Epithelial cell of prostate (primary cell): ENCODE measurements at places on chromosomes 5 and 9.

DNA sequence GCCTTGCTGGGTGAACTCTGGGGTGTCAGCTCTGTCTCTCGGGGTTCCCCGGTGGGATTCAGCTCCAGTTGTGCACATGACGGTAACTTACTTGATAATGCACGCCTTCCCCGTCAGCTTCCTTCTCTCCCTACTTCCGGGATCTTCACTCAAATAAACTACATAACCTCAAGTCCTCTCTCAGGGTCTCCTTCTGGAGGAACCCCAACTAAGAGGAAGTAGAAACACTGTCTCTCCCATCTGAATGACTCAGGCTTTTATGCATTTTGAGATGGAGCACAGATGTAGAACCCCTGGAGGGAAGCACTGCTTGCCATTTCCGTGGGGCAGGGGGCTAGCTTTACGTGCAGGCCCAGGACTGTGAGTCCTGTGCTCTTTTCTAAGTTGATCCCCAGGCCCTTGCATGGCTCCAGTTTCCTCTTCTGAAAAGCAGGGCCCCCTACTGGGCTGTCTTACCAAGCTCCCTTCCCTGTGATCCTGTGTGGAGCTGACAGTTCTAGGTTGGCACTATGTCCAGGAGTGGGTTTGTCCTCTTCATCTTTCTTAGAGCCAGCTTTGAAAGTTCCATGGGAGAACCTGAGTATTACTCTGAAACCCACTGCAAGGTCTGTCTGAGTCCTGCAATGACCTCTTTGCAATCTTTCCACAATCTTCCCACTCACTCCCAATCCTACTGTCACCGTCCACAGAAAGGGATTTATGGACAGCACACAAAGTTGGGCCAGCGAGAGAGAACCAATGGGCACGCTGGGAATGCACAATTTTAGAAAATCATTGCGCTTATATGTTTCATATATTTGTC, 17.7 kb downstream of the S1PR3 start:
- no peak for DNase-seq

DNA sequence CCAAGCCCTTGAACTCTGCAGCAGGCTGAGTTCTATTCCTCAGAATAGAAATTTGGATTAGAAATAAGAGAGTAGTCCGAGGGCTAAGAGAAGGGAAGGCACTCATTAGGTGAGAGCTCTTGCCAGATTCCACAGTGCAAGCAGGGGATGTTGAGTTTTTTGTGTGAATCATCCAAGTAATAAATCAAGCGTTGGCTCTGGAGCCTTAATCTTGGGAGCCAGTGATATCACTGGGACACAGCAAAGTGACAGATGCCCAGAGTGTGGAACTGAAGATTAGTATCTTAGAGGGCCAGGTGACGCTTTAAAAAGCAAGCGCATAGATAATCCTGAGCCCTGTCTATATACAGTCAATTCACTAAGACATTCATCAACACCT, 60.3 kb downstream of the FOXD1 start:
- DNase-seq, result no peak

GRCh38 chr5:7784683-7785380, 66.1 kb downstream of the CFAP90 start:
- DNase-seq, result no peak

DNA sequence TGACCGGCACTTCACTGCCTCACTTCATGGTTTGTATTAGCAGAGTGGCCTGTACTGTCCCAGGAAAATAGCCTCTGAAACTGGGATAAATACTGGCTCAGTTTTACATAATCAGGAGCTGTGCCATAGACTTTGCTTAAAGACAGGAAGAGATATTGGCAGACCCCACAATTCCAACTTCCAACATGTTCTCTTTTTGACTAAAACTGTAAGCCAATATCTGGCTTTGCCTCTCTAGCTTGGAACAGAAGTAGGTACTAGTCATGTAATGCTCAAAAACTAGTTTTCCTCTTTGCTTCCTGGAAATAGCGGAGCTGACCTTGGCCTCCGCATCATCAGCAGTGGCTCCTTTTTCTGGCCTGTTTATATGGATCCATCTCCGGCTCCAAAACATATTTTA, 276.9 kb downstream of the CDH9 start:
- no peak for DNase-seq

GRCh38 chr9:114344692-114345091, 15.0 kb downstream of the ORM2 start:
- DNase-seq, result no peak

DNA sequence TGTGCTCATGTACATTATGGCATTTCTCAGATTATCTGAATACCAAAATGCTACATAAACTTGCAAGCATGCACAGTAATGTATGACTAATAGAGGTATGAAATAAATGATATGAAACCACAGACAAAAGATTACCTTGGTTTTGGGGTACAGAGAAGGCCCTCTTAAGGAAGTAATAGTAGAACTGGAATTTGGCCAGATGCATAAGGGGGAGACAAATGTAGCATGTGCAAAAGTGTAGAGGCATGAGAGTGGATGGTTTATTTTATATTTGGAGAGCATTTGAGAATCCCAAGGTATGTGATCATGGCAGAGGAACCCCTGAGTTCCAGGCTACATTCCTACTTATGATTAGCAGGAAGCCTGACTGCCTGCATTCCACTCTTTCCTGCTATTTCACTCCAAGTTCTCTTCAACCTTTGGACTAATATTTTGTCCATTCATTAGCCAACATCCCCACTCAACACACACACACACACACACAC, 74.2 kb downstream of the MAMDC2 start:
- no peak for DNase-seq

DNA sequence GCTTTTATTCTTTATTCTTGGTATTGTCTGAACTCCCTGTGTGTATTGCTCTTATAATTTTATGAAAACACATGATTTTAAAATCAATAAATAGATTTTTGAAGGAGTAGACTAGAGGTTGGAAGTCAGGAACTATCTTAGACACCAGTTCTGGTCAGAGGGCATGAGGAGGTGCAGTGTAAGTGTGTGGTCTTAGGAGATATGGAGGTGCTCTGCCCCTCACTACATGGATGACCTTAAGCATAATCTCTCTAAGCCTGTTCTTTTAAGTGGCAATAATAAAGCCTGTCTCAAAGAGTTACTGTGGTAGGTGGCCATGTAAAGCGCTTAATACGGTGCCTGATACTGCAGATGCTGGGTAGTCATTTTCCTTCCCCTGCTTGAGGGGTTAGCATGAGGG, 34.0 kb downstream of the RPS23 start:
- DNase-seq, result no peak

DNA sequence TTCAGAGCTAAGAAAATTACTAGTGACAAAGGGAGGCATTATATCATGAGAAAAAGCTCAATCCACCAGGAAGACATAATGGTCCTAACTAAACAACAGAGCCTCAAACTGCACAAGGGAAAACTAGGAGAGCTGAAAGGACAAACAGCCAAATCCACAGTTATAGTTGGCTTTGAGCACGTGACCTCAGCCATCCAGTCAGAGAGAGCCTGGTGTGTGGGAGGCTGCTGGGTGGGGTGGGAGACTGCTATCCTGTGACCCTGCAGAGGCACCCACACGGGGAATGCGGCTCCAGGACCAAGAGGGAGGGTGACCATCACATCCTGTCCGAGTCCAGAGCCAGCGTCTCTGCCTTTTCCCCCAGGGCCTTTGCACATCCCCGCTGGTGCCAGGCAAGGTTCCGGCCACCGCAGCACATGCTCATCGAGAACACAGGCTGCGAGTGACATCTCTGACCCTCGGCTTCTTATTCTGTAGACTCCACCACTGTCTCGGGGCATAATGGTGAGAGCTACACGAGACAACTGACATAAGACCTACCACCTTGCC, 145.1 kb downstream of the PHF2 start:
- DNase-seq, result no peak

DNA sequence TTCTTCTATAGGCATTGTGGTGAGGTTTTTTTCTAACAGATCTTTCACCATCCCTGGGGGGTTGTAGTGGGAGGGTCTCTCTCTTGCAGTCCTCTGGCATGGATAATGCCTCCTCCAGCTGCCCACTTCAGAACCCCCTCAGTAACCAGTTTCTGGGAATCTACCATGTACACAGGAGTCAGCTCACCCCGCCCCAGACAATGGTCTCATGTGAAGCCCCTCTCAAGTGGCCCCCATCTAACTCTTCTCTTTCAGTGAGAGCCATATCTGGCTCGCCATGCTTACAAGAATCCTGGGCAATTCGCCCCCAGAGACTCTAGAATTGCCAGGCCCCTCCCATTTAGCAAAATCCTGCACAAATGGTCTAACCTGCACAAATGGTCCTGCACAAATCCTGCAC, 144.4 kb upstream of the FSTL4 start:
- DNase-seq, result no peak

DNA sequence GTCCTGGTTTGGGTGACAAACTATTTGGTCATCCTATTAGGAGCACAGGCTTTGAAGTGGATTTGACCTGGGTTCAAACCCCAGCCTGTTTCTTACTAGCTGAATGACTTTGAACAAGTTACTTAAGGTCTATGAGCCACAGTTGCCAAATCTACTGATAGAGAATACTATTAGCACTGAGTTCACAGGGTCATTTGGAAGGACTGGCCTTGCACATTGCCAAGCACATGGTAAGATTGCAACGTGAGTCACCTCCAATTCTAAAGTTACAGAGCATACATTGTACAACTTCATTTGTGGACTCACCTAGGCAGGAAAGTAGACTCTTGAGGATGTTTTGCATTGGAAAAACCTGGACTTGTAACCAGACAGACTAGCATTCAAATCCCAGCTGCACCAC, 38.9 kb downstream of the MFAP3 start:
- DNase-seq, result peak; percentile 20

DNA sequence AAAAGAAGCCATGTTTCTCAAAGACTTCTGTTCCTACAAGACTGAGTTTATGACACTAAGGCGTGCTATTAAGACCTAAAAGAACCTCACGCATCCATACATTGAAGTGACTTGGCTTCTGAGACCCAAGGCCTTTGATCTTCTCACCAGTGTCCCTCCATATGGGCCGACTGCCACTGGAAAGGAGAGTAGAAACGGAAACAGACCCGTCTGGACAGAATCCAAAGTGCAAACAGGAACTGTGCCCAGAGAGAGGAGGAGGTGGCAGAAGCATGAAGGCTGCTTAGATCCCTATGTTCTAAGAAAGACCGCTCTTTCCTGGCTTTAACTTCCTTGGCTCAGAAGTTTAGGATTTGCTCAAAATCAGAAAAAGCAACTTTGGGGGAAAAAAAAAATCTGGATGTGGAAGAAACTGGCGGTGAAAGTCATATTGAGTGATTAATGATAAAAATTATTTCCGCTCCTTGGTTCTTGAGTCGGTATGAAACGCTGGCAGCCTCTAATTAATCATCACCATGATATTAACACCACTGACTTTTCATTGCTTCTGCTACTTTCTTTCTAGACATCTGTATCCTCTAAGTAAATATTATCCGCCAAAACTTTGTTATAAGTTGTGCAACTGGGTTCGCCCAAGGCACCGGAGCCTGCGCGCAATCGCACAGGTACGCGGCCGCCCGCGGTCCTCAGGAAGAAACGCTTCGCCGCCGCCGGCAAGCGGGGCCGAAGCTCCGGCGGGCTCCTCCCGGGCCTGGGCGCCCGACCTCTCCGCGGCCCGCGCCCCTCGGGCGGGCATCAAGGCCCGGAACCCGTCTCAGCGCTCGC, 726 bp downstream of the DAP start:
- no peak for DNase-seq

- no peak for DNase-seq
Measured at GRCh38 chr9:138047469-138048040, 170.0 kb downstream of the CACNA1B start.

GRCh38 chr9:131622523-131622922, 77.2 kb downstream of the PRRT1B start:
- DNase-seq, result no peak

DNA sequence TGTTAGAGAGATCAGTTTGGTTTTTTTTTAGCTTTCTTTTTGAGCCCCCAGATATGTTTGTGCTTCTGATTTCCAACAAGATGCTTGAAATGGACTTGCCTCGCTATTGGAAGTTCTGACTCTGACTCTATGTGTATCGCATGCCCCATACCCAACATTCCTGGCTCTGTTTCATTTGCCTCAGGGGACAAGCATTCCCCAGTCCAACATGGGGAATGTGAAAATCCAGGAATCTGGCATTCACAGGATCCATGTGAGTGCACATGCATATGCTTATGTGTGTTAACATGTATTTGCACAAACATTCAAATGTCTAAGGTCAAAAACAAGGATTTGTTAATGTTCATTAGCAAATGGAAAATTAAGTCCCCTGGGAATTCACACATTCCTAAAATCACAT, 233.9 kb downstream of the TLR4 start:
- DNase-seq, result no peak

GRCh38 chr9:117485176-117485575, 70.3 kb upstream of the ASTN2 start:
- no peak for DNase-seq

DNA sequence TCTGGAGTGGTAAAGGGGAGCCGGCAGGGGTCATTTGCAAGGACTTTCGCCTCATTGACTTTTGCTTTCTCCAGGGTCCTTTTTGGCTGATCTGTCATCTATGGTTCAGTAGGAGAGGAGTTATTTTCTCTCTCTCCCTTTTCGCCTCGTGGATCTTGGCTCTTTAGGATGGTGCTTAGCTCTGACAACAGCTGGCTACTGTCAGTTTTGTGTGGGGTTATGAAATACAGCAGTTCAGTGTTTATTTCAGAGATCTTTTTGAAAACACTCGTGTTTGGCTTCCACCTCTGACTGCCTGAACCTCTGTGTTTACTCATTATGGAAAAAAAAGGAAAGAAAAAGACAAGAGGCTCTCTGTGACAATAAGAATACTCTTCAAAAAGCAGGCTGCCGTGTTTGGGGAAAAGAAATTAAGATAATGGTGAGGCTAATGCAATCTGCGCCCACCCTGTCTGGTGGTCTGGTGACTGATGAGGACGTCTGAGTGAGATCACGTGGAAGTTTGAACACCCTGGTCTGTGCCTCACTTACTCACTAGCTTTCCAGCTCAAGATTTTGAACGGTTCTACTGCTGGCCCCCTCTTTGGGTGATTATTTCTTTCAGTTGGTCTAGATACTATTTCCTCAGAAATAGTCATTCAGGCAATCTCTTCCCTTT, 567.7 kb downstream of the CAAP1 start:
- no peak for DNase-seq

DNA sequence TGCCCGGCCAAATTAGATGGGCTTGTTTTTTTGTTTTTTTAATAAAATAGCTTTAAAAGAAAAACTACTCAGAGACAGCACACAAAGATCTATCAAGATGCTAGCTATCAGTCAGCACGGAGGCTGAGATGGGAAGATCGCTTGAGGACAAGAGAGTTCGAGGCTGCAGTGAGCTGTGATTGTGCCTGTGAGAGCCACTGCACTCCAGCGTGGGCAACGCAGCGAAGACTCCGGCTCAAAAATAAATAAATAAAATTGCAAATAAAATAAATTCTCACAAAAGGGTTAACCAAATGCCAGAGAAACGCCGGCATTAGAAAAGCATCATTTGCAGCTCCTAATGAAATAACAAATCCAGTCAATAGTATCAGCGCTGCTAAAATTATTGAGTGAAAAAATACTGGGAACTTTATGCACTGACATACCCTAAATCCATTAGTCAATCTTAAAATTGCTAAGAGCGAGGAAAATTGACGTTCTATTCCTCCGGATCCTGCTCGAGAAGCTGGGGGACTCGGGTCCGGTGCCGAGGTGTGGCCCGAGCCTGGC, 681 bp downstream of the CPLANE1 start:
- no peak for DNase-seq
